Sigmoid colon (tissue), 7 donors: ENCODE measurements at places on chromosomes 7 and 10. TPM values are rescaled to one million over a fixed set of nuclear protein-coding genes. Genes with fewer than 3 reads are reported as not detected.

DNA sequence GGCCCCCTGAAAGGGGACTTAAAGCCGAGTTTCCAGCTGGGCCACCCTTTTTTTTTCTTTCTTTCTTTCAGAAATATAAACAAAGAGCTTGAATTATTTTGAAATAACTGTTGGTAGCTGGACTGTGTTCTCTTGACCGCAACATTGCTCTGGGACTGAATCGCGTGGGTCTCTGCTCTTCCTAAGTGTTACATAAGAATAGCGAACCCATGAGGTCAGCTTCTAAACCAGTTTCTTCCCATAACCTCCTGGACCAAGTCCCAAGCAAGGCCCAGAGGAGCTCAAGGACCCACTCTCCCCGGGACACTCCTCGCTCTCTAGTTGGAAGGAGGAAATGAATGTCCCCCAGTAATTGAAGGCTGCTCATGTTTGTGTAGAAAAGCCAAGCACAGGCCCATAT lies 91.1 kb downstream of the CXCL12 start:
- DNase-seq: peak; percentile 86

GRCh38 chr7:132030086-132030568 lies 473.7 kb upstream of the PODXL start:
- DNase-seq: no peak

- DNase-seq: no peak
Measured at GRCh38 chr7:92306153-92306552, 60.4 kb downstream of the ANKIB1 start.

DNA sequence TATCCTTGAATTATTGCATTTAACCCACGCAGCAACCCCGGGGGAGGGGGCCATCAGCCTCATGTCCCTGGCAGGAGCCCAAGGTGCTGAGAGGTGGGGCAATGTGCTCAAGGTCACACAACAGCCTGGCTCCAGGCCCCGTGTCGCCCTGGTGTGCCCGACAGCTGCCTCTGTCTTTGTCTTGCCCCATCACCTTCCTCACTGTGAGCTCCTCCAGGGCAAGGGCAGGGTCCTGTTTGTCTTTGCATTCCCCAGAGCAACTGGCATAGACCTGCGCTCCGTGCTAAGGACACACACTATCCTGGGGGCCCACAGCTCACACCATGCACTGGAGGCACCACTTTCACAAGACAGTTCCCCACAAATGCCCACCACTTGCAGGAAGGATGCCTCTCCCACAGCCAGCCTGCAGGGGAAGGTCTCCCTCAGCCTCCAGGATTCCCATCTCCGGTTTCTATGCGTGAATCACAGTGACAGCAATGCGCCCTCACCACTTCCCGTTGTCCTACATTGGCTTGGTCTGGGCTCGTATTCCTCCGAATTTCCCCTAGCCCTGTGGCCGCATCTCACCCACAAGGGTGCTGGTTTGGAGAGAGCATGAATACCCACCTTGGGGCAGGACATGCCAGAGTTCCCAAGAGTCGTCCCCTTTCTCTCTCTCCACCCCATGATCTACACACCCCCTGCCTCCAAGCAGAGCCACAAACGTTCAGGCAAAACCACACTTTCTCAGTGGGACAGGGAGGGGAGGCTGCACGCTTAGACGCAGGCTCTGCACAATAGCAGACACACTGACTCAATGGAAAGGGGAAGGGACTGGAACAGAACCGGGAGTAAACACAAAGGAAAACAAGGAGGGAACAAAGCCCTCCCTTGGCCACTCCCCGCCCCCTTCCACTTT lies 10.3 kb downstream of the ITPRIP start:
- peak; percentile 81 for DNase-seq

DNA sequence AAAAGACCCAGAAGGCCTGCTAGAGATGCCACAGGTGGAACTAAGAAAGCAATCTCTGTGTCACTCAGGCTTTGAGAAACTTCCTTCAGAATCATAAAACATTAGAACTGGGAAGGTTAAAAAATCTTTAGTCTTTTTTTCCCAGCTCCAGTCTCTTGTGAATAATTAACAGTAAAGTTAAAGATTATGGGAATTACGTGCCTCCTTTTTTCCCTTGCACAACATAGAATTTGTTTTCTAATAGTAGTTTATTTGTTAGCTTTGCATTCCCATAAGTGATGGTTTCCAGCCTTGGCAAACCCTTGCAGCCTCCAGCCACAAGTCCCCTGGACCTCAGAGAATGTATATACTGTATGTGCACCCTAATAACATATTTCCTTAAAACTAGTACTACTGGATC lies 128.3 kb downstream of the TPST1 start:
- DNase-seq: no peak

DNA sequence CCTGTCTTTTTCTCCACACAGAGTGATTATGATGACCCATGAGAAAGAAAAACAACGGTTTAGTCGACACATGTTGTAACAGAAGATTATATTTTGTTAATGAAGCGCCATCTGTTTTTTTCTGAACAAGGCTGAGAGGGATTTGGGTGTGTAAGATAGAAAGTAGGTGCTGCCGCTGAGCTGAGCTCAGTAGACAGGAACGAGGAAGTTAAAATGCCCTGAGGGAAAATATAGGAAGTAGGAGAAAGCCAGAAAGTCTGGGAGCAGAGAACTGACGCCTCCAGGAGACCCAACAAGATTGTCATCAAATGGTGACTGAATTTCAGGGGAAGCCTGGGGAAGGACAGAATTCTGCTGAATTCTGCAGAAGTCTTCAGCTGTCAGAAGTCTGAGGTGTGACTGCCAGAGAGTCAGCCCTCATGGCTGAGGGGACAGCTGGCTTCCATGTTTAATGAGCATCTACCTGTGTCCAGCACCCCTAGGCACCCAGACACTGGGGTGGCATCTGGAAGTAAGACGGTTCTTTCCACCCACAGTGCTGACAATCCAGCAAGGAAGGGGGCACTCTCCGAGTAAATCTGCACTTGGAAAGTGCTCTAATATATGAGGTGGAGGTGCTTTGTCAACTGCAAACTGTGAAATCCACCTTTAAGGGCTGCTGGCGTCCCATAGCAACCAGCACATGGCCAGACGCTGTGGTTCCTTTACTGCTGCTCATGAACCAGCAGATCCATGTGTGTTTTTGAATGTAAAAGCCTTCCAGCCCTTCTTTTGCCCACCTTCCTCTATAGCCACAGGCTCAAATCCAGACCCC lies 12.5 kb upstream of the TSPAN15 start:
- DNase-seq: peak; percentile 49

- no peak for DNase-seq
Measured at GRCh38 chr7:80232979-80233724, 98.5 kb downstream of the GNAI1 start.

DNA sequence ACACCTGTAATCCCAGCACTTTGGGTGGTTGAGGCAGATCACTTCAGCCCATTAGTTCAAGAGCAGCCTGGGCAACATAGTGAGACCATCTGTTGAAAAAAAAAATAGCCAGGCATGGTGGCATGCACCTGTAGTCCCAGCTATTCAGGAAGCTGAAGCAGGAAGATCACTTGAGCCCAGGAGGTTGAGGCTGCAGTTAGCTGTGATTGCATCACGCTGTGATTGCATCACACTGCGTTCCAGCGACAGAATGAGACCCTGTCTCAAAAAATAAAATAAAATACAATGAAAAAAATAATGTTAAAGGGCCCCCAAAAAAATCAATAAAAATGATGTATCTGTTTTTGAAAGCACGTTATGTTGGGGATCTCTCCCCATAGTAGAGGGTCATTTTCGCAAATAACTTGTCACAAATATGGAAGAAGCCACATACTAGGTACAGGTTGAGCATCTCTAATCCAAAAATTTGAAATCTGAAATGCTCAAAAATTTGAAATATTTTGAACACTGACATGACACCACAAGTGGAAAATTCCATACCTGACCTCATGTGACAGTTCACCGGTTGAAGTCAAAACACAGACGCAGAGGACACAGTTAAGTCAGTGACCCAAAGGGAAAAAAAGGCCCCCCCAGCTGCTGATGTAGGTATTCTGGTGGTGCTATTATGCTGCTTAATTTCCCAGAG lies 9.5 kb downstream of the CISD1 start:
- DNase-seq: no peak

- peak; percentile 72 for DNase-seq
Measured at GRCh38 chr7:133053321-133053891, 28.5 kb downstream of the CHCHD3 start.

- DNase-seq: no peak
Measured at GRCh38 chr10:79333513-79333912, 13.8 kb upstream of the PPIF start.

NEBL gene
- 2.1 TPM for total RNA-seq

LRIT1 gene
- total RNA-seq: not detected

LHPP gene
- total RNA-seq: 30.5 TPM
